Caki2 (cell line): ENCODE measurements at places on chromosomes 12 and 14. TPM values are rescaled to one million over a fixed set of nuclear protein-coding genes. Genes with fewer than 3 reads are reported as not detected.

GRCh38 chr14:67934087-67934486 is 114.5 kb downstream of the RAD51B start:
- peak; percentile 78 for DNase-seq

- DNase-seq: peak; percentile 95
Measured at GRCh38 chr12:13941258-13942249, 39.8 kb downstream of the GRIN2B start.

DNA sequence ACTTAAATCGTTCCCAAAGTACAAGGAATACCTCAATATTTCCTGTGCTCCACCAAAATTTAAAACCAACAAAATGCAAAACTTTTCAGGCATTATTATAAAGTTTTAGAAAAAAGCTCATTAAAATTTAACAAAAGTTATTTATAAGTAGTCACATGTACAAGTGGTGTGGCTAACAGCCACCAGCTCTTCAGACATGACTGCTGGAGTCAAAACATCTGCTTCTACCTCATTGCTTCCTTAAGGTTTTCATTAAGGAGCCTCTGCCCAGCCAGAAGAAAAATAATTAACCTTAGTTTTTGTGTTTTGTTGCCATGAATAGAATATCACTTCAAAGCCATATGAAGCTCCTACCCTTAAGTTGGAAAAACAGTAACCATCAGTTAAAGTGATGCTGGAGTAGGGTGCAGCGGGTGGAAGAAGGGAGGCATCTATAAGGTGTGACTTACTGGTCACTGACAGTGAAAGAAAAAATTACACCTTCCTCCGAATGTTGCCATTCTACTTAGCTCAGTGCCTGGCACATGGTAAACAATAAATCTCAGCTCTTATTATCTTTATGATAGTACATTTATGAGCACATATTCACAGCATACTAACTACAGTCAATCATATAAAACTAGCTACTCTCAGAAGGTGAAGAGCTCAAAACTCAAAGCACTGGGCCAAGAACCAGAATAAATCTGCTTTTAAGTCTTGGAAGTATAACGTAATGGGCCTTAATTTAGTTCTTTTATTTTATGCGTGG is 57.7 kb downstream of the GALC start:
- no peak for DNase-seq

DNA sequence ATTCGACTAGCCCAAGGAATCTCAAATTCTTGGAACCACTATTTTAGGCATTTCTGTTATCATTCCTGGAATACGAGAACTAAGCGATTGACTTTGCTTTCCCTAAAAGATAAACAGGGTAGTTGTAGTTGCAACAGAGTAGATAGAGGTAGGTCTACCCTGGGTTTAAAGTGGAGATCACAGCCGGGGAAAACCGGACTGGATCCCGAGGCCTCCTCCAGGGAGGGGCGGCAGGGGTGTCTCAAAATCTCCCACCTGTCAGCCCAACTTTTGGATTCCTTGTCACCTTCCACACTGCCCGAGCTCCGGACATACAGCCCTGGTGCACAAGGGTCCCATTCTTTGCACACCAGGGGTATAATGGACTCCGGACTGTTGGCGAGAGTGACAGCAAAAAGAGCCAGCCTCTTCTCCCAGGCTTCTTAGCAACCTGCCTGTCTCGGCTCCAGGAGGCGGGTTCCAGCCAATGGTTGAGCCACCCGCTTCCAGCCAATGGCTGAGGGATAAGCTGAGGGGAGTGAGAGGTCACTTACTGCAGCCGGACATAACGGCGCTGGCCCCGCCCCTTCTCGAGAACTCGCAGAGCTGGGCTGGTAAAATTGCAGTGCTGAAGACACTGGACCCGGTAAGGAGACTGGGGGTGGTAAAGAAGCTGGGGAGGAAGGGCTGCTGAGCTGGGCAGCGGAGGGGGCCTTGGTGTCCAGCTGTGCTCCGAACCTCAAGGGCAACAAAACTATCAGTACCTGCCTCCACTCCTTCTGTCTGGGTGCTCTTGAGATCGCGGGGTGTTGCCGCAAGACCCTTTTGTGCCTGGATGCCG is at the start of gene SUOX:
Gene SUOX, plus strand, starts transcription at position 562 of the 820 bp plus-strand sequence. CDS start 4,946 bp downstream, outside the sequence.
- peak; percentile 98 for DNase-seq

The SIX4 gene
- 3.5 and 4.8 TPM in 2 replicates for total RNA-seq

The DDIT3 gene
- 19.6 and 64.7 TPM in 2 replicates for total RNA-seq

The KRT71 gene
- not detected in 2 replicates for total RNA-seq

- DNase-seq: no peak
Measured at GRCh38 chr12:50507930-50508329, 3.1 kb downstream of the DIP2B start.

DNA sequence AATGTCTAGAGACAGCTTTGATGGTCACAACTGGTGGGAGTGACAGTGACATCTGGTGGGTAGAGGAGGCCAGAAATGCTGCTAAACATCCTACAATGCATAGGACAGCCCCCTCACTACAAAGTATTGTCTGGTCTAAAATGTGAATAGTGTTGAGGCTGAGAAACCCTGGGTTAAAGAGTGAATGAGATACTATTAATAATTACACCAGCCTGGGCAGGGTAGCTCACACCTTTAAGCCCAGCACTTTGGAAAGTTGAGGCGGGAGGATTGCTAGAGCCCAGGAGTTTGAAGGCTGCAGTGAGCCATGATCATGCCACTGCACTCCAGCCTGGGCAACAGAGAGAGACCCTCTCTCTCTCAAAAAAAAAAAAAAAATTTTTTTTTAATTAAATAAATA is 11.1 kb downstream of the SVOP start:
- no peak for DNase-seq

The ALDH1L2 gene
- total RNA-seq: 1.2 and 1.3 TPM in 2 replicates

The KRT85 gene
- not detected in 2 replicates for total RNA-seq

DNA sequence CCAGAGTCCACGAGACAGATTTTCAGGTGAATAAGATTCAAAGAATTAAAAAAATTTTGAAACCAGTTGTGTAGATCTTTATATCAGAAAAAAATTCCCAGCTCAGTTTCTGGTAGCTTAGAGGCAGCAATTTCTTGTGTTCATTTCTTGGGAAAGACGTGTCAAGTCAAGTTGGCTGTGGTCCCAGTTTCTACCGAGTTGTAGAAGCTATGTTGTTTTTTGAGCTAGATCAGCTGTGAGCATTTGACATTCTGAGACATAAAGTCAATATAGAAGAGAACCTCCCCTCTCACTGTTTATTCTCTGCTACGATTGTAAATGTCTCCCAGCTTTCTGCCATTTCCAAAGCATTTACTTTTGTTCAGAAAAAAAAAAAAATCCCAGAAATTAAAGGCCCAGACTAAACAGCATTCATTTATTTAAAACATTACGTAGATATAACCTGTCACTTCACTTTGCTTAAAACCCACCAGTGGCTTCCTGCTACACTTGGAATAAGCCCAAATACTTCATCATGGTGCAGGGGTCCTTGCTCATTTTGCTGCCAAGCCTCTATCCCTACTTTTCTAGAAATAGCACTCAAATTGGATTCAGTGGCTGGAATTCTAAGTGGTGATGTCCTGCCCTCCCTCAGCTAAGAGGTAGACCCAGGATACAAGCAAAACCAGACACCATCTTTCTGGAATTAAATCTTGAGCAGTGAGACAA is 20.6 kb upstream of the PYGL start:
- peak; percentile 72 for DNase-seq

The ETFBKMT gene
- 0.81 TPM in 1 of 2 replicates, not detected in the other for total RNA-seq

DNA sequence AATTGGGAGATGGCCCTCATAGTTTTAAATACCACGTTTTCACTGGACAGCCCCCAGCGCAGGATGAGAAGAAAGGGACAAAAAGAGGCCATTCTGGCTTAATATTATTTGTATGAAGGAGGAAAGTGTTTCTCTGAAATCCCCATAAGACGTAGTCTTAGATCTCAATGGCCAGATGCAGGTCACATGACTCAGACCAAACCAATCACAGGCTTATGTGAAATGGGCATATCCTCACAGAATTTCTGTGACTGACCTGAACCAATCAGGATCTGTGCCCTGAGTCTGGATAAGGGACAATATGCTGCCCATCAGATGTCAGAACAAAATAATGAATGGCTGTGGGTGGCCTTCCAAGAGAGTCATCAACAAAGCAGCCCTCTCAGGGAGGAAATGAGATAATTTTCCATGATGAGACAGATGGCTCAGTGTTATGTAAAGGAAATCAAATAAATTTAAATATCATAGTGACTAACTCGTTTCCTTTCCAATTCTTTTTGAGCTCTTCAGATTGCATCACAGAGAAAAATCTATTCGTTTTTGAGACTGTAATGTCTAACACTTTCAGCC is 1009.5 kb upstream of the TMEM132C start:
- DNase-seq: no peak

The BHLHE41 gene
- total RNA-seq: 5.8 and 70.0 TPM in 2 replicates

- DNase-seq: no peak
Measured at GRCh38 chr14:58479975-58480374, 52.5 kb downstream of the KIAA0586 start.

- DNase-seq: no peak
Measured at GRCh38 chr12:128930606-128931005, 77.3 kb downstream of the GLT1D1 start.

DNA sequence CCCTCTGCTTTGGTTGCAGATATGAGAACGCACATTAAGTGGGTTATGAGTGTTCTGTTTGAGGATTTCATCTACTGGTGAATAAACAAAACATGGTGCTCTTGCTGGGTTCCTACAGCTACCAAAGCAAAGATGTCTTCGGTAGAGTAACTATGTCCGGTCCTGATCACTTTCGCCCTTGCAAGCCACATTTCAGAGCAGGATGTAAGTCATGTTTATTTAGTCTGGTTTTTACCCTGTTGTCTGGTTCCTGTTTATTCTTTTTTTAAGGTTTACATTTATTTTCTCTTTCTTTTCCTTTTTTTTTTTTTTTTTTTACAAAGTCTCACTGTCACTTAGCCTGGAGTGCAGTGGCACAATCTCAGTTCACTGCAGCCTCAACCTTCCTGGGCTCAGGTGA is 99.2 kb downstream of the VEZT start:
- DNase-seq: no peak

The RNASE7 gene
- not detected in 2 replicates for total RNA-seq

DNA sequence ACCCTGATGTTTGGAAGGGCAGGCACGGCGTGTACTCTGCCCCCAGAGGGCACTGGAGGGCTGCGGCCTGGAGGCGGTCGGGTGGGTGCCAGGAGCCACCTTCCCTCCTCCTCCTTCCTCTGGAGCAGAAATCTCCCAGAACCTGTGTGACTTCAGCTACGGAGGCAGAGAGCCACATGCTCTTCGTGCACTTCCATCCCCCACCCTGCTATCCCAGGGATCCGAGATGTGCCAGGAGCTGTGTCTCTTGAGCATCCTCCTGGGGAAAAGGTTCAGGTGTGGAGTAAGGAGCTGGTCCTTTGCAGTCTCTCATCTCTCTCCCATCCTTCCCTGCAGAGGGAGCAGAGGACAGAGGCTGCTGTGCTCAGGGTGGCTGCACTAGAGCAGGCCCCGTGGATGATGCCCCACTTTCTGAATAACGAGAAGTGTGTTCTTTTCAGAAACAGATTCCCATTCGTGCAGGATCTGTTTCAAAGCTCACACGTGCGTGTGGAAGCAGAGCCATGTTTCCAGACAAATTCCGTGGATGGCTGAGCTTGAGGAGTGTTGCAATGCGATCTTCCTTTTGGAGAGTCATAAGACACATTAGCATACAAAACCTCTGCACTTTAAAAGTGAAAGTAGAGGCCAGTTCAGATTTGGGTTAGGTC is 162.9 kb downstream of the ADGRD1 start:
- peak; percentile 46 for DNase-seq

GRCh38 chr14:81193924-81194633 is 26.7 kb downstream of the GTF2A1 start:
- DNase-seq: no peak

DNA sequence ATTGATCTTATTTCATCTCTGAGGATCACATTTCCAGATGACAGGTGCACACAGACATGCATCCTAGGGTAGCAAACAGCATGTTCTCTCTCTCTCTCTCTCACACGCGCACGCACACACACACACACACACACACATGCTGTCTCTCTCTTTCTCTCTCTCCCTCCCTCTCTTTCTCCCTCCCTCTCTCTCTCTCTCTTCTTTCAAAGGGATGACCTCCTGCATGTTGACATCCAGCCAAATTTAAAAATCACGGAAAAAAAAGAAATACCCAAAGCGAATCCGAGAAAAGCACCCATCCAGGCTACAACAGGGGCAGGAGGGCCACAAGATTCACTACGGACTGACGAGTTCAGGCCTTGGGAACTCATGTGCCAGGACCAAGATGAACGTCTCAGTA is 2.3 kb downstream of the KSR2 start:
- no peak for DNase-seq

DNA sequence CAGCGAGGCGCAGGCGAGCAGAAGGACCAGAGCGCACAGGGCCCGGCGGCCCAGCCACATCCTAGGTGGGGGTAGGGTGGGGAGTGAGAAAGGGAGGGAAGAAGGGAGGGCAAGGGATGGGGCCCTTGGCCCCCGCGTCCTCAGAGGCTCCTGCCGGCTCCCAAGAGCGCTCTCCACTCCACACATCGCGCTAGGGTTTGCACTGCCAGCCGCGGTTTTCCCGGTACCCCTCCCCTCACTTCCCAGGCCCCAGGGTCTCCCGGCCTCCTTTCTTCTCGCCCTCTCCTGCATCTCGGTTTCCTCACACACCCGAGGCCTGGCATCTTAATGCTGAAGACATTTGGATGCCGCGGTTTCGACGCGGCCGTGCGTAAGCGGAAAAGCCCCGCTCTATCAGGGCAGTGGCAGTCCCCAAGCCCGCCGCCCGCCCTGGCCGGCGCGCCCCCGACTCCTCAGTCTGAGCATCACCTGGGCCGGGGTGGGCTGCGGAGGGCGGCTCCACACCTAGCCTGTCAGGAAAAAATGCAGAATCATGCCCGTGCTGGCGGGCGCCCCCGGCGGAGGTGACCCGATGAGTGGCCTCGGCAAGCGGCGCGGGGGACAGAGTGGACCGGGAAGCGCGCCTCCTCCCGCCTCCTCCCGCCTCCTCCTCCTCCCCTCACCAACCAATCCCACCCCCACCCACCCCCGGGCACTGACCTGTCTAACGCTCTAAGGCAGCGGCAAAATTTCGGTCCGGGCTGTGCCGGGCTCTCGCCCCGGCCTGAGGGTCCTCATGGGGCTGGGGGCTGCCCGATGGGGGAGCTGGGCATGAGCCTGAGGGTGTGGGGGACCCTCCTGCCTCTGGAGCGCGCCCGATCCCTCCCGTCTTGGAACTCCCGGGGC is 686 bp downstream of the B4GALNT1 start:
- DNase-seq: peak; percentile 56

DNA sequence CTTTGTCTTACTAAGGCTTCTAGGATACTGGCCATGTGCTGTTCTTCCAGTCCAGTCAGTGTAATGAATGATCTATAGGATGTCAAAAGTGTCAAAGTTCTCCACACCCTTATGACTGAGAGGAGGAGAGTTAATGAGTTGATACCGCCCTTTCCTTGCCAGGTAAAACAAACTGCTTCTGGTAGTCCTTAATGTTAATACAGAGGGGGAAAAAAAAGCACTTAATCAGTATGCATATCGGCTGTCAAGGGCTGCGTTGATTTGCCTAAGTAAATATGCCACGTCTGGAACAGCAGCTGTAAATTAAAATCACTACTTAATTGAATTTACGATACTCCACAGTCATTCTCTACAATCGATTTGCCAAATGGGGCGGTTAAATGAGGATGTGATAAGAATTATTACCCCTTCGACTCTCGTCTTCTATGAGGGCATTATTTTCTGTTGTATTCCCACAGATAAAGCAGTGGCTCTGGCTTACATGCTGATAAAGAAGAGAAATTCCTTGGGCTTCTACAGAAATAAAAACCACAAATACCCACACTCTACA is 416.0 kb downstream of the KCNH5 start:
- no peak for DNase-seq

The CHGA gene
- 93.0 and 123 TPM in 2 replicates for total RNA-seq
